Activated CD8-positive, alpha-beta memory T cell treated with anti-CD3 and anti-CD28 coated beads for 4 hours (primary cell): ENCODE measurements at places on chromosomes 5 and 9.

- no peak for DNase-seq
These were observed 95.1 kb downstream of the ANXA2R start for GRCh38 chr5:42944989-42945388.

GRCh38 chr5:76852772-76853171 is 3.0 kb downstream of the S100Z start:
- no peak for DNase-seq

DNA sequence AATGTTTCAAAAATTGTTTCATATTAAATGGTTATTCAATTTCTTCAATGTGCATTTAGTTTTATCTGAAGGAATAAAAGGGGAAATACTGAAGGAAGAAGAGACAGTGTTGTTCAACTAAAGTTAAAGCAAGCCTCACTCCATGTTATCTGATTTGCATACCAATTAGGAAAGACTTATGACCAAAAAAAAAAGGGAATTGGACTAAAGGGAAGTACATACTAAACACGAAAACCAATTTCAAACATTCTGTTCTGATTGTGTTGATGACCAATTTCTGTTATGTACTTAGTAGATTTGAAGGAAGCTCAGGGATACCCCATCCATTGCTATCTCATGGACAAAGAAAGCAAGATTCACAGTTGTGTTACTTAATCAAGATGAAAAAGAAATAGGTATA is 4.9 kb upstream of the GAPT start:
- DNase-seq: no peak

GRCh38 chr9:85527331-85528020 is 214.3 kb downstream of the AGTPBP1 start:
- no peak for DNase-seq

- no peak for DNase-seq
These were observed 346.9 kb downstream of the KDM4C start for GRCh38 chr9:7104625-7105024.

DNA sequence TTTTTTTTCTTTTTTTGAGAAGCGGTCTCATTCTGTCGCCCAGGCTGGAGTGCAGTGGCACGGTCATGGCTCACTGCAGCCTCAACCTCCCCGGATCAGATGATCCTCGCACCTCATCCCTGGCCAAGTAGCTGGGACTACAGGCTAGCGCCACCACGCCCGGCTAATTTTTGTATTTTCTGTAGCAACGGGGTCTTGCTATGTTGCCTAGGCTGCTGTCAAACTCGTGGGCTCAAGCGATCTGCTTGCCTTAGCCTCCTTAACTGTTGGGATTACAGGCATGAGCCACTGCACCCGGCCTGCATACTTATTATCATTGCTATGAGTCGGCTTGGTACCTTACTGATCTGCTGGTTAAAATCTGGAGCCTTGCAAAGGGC is 790 bp upstream of the IARS1 start:
- no peak for DNase-seq

DNA sequence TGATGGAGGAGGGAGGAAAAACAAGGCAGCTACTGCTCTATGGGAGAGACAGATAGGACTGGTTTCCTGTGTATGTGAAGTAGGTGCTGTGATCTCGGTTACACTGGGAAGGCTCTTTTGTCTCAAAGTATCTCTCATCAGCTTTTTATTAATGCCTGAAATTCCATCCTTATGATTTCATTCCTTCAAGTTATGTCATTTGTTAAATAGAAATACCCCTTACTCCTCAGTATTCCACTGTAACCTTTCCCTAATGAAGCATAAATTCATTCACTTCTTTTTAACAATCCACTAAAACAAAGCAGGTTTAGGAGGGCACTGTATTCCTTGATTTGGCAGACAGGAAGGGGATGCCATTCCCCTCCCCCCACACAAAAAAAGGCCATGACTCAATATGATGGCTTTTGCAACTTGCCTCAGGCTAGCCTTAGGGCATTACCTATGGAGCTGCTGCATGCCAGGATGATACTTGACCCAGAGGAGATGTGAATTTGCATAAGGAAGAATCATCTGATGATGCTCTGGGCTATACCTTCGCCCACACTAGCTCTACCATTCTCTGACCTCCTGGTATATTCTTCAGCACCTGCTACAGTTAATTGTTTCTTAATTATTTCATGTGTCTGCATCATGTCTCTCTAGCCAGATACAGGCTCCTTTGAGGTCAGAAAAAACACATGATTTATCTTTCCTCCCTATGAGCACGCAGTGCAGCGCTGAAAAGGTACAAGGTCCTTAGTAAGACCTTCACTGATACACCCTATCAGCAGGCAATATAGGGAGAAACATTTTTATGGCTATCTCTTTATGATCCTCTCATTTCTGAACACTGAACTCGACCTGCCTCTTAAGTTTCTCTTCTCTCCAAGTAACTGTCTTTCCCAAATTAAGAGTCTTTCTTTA is 26.3 kb downstream of the NR3C1 start:
- no peak for DNase-seq

DNA sequence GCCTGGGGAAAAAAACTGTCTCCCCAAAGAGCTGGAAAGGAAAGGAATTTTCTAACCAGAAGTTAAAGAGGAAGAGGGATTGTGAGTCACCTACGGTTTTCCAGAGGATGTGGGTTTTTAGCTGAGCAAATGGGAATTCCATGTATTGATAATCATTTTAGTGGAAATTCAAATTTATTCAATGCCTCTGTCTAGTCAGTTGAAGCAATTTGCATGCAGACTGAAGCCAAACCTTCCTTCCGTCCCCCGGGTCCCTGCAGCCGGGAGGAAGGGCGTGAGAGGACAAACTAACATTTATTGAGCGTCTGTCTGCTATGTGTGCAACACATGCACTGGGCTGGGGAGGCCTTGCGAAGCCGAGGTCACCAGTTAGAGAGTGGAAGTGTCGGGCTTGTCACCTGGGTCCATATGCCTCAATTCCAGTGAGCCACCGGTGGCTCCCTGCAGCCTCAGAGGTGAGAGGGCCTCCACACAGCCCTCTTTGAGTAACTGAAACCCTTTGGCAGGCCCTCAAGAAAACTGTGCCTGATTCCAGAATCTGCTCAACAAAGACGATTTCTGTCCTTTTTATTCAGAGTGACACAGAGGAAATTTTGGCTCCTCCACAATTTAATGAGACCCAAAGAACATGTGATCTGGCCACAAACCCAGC is 70.3 kb downstream of the COL27A1 start:
- DNase-seq: no peak

DNA sequence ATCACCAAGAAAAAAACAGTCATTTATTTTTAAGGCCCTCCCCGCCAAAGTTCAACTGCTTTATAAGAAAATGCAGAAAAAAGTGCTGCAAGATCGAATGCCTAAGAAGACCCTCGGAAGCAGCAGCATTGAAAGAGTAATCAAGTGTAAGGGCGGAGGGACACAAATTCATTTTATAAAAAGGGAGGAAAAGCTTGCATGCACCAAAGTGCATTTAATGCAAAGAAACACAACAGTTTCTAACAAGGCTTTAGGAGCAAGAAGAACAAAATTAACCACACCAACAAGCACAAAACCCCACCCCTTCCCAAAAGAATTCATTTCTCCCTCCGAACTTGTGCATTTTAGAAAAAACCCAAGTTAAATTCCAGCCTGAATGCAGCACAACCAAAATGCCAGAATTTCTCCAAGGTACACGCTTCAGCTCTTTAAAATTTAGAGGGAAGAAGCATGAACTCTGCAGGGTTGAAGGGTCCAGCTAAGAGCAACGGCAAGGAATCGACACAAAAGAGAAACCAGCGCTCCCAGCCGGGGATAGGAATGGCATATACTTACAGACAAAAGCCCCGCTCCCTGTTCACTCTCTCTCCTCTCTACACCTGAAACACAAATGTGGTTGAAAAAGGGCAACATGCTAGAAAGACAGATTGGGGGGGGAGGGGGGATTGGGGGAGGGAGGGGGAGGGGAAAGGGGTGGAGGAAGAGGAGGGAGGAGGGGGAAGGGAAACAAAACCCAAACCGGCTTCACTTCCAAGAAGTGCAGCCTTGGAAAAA is at the start of gene NREP:
Gene NREP, minus strand, starts transcription at position 614 of the 774 bp plus-strand sequence. CDS start 1,422 bp downstream, outside the sequence.
- DNase-seq: no peak

GRCh38 chr9:27126670-27127069 is 17.6 kb downstream of the TEK start:
- DNase-seq: no peak

DNA sequence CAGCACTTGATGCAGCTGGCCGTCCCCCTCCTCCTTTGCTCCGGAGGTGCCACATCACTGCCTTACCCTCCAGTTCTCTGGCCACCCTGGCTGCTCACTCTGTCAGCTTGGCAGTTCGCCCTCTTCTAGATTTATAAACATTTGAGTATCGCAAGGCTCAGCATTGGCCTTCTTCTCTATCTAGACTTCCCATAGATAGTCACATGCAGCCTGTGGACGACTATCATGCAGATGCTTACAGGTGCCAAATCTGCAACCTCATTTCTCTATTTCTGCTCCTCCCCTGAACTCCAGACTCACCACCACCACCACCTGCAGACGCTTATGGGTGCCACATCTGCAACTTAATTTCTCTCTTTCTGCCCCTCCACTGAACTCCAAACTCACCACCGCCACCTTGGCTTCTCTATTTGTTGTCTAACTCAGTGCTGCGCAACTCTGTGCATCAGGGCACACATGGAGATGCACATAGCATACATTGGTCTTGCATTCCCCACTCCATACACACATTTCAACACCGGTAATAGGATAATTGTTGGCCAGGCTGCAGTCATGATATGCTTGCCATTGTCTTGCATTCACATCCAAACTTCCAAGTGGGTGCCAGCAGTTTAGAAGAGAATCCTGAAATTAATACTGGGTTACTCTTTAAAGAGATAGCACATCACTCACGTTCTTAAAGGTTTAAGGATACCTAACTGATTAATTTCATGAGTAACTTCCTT is 1.9 kb upstream of the DAP start:
- DNase-seq: no peak

DNA sequence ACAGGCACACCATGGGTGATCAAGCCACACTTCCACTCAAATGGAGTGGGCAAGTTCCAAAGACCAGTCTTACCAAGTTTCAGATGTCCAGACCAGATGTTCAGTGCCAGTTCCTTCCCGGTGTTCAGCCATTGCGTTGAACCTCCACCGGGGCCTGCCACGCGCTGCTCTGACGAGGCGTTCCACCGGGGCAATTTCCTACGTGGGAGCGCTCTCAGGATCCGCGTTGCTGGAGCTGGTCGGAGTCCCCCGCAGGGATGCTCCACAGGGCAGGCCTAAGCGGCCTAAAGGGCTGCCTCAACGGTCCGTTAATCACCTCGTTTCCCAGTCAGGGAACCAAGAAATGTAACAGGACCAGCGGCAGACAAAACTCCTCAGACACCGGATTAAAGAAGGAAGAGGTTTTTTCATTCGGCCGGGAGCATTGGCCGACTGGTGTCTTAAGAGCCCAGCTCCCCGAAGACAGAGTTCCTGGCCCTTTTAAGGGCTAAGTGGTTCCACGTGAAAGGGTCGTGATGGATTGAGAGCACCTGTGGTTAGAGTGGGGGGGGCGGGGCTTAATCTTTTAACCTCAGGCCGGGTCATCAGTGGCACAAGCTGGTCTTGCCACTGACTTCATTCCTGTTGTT is 35.7 kb upstream of the PPP1R26 start:
- no peak for DNase-seq

- no peak for DNase-seq
These were observed 11.2 kb upstream of the RPS14 start for GRCh38 chr5:150460781-150461180.
